Putamen (tissue), 1 donor: ENCODE measurements at places on chromosomes 1 and 21.
A peak's percentile ranks its signal among the peaks of the same experiment; 100 is the strongest.

DNA sequence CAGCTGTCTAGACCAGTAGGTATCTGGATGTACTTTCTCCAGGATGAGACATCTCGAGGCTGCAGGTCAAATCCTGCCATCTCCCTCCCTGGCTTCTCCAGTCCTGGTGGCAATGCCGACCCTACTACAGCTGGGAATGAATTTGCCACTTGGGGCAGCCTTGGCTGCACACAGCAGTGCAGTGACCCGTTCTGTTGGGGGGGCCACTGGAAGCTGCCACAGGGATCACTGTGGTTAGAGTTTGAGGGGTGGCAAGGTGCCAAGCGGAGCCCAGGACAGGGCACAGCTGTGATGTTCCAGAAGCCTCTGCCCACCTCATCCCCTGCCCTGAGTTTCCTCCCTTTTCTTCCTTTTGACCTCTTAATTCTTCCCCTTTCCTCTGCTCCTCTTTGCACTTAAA lies 17.1 kb downstream of the COL6A2 start:
- DNase-seq: no peak

- no peak for DNase-seq
Measured at GRCh38 chr1:200228486-200228885, 181.3 kb downstream of the ZNF281 start.

GRCh38 chr1:172545396-172546004 lies 12.6 kb downstream of the SUCO start:
- DNase-seq: no peak

GRCh38 chr1:166822385-166822784 lies 16.9 kb upstream of the POGK start:
- DNase-seq: no peak

DNA sequence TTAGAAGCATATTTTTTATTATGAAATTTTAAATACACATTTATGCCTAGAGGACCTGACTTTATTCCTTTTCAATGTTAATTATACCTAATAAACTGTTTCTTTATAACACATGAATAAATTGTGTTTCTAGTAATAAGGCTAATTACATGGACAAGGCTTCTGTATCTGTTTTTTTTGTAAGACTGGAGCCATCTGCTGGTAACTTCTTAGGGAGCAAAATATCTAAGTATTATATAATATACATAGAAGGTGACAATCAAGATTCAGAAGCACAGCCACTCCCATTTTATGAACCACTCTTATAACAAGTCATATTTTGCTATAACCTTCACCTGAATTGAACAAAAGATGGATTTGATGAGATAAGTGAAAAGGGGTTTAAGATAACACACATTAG lies 84.2 kb downstream of the LBR start:
- no peak for DNase-seq

DNA sequence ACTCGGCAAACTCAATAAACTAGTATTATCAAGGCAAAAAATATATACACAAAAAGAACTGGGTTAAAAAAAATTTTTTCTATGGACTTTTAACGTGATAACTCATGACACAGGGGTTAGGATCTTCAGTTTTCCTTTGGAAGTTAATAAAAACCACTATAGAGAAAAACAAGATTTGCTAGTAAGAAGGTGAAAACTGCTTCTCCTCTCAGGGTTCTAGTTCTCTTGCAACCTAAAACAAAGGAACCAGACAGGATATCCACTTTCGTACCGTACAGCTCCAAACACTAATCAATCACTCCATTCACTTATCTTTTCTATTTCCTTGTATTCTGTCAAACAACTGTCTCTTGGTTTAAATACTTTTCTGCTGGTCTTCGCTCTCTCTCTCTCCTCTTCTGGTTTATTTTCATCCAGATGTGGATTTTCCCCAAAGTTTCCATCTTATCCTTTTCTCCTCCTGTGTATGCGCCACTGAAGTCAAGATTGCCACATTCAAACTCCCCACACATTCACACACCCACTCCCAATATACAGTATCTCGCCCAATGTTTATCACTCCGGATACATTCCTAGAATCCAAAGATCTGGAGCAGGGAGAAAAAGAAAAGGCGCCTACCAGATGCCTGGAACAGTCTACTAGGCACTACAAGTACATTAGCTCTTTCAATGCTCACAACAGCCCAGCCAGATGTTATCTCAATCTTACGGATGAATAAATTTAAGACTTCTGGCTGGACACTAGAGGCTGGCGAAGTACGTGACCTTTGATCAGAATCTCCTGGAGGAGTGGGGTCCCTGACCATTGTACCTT lies 775 bp upstream of the PRPF38B start:
- DNase-seq: no peak

- DNase-seq: no peak
Measured at GRCh38 chr1:43912607-43913006, 21.0 kb upstream of the ARTN start.

- DNase-seq: no peak
Measured at GRCh38 chr1:158037866-158038359, 44.5 kb downstream of the KIRREL1 start.

DNA sequence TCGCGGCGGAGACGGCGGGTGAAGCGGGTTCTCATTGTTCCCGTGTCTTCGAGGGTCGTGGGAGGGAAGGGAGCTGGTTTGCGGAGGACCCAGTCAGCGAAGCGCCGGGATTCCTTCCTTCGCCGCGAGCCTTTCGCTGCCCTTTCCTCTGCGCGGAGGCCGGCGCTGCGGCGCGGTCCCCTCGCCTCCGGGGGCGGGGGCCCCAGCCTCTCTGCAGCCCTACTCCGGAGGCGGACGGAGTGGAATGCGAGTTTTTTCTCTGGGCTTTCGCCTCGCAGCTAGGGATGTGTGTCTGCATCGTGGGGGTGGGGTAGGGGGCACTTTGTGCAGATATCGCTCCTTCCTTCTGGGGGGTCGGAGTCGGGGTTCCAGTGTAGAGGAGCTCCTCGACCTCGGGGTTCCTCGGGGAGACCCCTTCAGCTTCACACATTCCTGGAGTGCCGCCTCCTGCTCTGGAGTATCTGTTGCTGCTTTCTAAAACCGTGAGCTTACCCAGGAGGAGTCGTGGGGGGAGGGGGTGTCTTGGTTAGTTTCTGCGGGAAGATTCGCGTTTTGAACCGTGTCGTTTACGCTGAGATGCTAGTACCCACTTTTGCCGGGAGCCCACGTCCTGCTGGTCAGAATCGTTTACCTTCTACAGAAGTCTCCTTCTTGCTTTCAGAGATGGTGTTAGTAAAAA lies 595 bp downstream of the RNF2 start:
- DNase-seq: peak; percentile 10

DNA sequence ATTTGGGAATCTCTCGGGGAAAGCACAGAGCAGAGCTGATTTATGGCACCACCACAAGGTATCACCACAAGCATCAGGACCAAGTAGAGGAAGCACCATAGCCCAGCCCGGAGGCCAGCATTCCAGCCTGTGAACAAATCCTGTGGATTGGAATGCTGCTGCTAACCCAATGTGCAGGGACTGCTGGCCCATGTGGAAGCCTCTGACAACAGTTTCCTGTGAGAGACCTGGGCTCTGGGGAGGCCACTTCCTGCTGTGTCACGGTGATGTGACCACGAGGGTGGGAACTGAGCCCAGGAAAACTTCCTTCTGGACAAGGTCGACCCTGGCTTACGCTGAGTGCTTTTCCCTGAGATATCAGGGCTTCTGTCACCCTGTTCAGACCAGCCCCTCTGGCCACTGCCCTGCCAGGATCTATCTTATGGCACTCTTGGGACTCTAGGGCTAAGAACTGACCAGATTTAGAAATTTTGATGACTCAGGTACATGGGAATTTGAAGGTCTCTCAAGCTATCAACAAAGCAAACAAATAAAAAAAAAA lies 88.3 kb upstream of the NGF start:
- DNase-seq: no peak

DNA sequence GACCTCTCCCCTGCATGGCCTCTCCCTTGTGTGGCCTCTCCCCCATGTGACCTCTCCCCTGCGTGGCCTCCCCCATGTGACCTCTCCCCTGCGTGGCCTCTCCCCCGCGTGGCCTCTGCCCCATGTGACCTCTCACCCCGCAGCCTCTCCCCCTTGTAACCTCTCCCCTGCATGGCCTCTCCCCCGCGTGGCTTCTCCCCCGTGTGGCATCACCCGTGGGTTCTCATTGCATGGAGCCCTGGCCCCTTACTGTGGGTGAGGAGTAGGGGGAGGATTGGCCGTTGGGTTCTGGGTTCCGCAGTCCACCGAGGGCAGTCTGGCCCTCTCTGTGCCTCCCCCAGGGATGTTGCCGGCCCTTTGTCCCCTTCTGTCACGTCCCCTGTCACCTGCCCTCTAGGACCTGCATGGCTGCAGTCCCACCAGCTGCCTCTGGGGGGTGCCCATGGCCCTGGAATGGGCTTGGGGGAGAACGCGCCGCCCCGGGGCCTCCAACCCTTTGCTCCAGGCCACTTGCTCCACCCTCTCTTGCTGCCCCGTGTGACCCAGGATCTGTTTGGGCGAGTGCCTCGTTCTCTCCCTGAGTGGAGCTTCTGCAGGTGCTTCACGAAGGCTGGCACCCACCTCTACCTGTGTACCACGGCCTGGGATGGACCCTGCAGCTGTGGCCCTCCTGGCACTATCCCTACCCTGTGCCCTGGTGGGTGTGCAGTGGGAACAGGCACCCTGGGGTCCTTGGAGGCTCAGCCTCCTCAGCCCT lies 21.3 kb downstream of the RRP1 start:
- peak; percentile 71 for DNase-seq

DNA sequence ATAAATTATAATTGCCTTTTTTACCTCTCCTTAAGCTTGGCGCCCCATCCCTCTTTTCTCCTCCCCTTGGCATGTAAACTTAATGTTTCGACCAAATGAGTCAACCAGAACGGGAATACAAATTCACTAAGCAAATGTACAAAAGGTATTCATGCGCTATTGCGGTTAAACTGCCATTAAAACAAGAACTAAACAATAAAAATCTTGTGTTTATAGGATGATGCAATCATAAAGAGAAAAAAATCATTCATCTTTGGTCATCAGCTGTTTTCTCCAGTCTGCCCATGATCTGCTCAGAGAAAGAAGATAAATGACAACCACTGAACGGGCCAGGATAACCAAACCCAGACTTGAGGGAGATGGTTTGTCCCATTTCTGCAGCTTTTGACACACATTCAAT lies 534.2 kb upstream of the PLXNA2 start:
- DNase-seq: no peak

- DNase-seq: peak; percentile 3
Measured at GRCh38 chr1:236978740-236979139, 25.5 kb downstream of the MT1HL1 start.

- no peak for DNase-seq
Measured at GRCh38 chr21:31566064-31566463, 93.4 kb upstream of the SOD1 start.

DNA sequence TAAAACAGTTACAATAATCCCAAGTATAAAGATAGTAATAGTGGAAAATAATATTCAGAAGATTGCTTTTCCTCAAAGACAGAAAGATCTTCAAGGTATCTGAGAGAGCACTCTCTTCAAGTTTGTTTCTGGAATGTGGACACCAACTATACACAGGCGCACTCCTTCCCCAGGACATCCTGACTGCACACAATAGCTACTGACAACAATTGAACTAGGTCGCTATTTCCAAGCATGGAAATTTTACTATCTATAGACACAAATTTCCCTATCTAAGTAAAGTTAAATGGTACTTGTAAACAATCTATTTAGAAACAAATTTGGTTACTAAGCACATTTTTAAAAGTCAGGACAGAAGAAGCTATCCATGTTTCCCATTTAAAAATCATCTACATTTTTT lies 19.1 kb downstream of the ARHGAP29 start:
- DNase-seq: no peak

DNA sequence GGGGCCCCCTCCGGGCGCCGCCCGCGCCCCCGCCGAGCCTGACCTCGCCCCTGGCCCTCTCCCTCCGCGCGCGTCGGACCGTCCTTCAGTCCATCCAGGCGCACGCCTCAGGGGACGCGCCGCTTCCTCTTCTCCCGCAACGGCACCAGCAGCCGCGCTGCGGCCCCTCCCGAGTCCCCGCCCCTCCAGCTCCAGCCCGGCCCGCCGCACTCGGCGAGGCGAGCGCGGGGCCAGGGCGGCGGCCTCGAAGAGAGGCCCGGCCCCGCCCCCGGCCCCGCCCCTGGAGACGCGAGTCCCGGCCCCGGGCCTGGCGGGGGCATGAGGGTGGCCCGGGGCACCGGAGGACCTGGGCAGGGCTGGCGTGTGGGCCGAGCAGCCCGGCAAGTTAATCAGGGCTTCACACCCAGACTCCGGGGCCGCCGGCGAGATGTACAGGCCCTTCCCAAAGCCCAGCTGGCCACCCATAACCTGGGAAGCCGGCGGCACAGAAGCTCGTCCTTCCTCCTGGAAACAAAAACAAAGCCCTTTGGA lies at the start of gene IGSF3:
Gene IGSF3 (minus strand): TSS at position 159 of the 531 bp plus-strand sequence. CDS start 1,407 bp downstream, outside the sequence.
- DNase-seq: no peak

GRCh38 chr1:25810341-25811299 lies 9.1 kb upstream of the MTFR1L start:
- DNase-seq: no peak

DNA sequence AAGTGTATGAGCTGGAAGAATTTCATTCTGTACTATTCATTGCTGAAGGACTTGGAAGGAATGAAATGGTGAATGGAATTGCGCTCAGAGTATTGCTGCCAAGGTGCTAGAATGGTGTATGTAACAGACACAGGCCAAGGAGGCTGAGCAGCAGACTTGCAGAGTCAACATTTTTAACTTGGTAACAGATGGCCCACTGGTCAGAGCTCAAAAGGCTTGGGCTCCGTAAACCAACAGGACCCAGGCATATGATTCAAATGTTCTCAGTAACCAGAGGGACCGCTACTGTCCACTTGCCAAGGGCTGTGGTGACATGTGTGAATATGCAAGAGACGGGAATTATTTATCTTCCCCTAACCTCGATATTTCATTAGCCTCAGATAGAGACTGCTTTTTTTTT lies 28.8 kb upstream of the PTGFRN start:
- no peak for DNase-seq

- no peak for DNase-seq
Measured at GRCh38 chr1:33150522-33150921, 31.3 kb downstream of the TRIM62 start.

- no peak for DNase-seq
Measured at GRCh38 chr1:18714404-18715175, 83.9 kb downstream of the PAX7 start.

GRCh38 chr1:213687832-213688231 lies 299.9 kb upstream of the PROX1 start:
- no peak for DNase-seq

DNA sequence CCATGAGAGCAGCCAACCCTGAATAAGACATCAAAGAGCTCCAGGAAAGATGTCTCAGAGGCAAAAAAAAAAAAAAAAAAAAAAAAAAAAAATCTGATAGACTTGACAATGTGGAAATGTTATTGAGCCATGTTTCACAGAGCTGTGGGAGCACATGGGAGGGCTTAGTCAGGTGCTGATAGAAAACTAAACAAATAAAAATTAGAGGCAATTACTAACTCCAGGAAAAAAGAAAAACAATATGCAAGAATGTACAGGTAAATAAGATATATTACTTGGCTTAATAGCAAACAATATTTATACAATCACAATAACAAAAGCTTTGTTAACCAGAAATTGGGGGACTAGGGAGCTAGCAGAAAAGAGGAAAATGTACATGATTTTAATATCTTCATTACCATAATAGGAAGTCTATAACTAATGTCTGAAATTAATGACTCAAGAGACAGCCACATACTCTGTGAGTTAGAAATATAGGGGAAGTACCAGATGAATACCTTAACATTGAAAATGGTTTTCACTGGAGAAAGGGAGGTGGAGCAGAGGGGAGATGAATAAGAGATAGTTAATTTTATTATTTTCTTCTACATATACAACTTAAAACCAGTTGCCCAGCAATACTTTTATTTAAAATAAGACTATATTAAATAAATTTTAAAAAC lies 16.9 kb upstream of the RGS16 start:
- DNase-seq: no peak

- DNase-seq: no peak
Measured at GRCh38 chr1:94792473-94793295, 27.5 kb upstream of the SLC44A3 start.
